ENCODE measurements at places on chromosomes 12 and 14. TPM values are rescaled to one million over a fixed set of nuclear protein-coding genes. Genes with fewer than 3 reads are reported as not detected.

ACOT6 gene
- total RNA-seq: not detected

DIO3 gene
- not detected for total RNA-seq

RAD9B gene
- 2.2 TPM for total RNA-seq

E2F7 gene
- 26.1 TPM for total RNA-seq

FOXG1 gene
- not detected for total RNA-seq

DERA gene
- 24.1 TPM for total RNA-seq

All from activated CD8-positive, alpha-beta memory T cell treated with anti-CD3 and anti-CD28 coated beads, Interleukin-2, amount 10 ng/mL, durations not matched to agents 7 days and 5 days (primary cell).